ENCODE measurements at places on chromosomes 12 and 14.

DNA sequence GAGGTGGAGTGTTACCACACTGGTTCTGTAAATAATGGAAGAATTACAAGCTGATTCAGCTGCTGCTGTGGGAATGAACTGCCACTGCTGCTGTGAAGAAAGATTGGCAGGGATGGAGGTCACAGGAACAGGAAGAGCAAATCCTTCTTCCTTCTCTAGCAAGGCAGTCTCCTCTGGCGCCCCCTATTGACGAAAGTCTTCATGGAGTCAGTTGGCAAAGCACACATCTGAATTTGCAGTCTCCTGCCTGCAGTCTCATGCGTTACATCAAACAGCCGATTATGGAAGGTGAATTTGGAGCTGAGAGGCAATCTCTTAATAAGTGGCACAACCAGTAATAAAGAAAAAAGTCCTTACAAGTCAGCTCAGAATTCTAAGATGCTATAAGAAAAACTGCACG is 106.0 kb upstream of the TMTC1 start:
- DNase-seq = no peak

DNA sequence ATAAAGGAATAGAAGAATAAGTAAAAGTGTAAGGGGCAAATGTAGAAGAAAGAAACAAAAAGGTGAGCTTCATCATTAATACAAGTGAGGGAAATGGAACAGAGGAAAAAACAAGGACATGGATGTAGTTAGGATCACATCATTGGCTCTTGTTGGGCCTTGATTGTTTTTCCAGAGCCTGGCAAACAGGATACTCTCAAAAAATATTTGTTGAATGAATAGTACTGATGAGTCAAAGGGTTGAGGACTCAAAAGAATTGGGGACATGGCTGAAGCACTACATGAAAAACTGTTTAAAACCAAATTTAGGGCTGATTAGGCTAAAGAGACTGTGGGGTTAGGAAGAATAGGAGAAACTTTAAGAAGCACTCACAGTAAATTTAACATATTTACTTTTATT is 11.4 kb upstream of the SRP54 start:
- no peak for DNase-seq

- no peak for DNase-seq
These were observed 5.7 kb upstream of the CAND1 start for GRCh38 chr12:67263471-67263870.

DNA sequence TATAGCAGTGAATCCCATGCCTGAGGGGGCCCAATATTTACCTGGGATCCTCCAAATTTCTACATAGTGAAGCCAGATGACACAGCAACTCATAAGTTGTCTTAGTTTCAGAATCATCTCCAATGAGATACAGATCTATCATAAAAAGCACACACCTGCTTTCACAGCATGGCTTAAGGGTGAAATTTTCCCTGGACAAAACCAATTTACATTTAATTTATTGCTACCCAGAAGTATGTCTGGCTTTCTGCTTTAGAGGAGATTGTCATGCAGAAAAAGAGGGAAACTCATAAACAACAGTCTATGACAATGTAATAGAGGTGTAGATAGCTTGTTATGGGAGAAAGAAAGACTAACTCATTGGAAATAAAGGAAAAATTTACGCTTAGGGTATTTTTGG is 113.0 kb downstream of the MGAT4C start:
- no peak for DNase-seq

DNA sequence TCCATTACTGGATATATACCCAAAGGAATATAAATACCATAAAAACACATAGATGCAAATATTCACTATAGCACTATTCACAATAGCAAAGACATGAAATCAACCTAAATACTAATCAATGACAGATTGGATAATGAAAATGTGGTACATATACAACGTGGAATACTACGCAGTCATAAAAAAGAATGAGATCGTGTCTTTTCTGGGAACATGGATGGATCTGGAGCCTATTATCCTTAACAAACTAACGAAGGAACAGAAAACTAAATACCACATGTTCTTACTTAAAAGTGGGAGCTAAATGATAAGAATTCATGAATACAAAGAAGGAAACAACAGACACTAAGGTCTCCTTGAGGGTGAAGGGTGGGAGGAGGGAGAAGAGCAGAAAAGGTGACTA is 76.5 kb downstream of the SLC38A4 start:
- no peak for DNase-seq

GRCh38 chr14:102508410-102508773 is 1.2 kb downstream of the ANKRD9 start:
- DNase-seq = no peak

- DNase-seq = no peak
These were observed 334.9 kb upstream of the SFSWAP start for GRCh38 chr12:131375972-131376345.

- no peak for DNase-seq
These were observed 56.2 kb downstream of the CRADD start for GRCh38 chr12:93733358-93733757.

DNA sequence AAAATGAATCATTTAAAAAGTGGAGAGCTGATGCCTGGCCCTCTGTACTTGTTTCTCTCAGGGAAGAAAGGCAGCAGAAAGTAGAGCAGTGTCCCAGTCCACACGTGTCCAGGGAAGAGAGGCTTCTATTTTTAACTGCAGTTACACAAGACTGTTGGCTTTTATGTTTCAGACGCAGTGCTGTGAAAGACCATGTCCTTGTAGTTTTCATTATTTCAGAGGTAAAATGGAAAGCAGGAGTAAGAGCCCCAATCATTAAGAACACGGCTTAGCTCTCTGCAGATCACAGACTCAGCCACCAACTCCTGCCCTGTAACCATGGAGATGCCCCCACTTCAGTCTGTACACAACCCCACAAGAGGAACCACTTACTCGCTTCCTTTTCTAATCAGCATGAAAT is 336.3 kb downstream of the DAD1 start:
- no peak for DNase-seq

DNA sequence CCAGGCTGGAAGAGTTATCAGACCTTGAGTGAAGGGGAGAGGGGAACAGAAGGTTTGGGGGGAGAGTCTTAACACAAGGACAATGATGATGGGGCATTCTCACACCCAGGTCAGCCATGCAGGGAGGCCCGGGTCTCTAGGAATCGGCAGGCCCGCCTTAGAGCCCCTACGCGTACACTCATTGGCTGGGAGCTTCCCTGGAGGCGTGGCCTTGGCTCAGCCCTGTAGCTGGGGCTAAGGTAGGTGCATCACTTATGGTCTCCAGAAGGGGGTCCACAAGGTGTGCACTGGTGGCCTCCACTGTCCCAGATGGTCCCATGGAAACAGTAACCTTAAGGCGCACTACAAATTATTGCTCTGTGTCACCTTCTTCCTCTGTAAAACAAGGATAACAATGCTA is 660.1 kb downstream of the MED13L start:
- no peak for DNase-seq

- DNase-seq = no peak
These were observed 13.1 kb upstream of the PRKAG1 start for GRCh38 chr12:49031573-49032161.

DNA sequence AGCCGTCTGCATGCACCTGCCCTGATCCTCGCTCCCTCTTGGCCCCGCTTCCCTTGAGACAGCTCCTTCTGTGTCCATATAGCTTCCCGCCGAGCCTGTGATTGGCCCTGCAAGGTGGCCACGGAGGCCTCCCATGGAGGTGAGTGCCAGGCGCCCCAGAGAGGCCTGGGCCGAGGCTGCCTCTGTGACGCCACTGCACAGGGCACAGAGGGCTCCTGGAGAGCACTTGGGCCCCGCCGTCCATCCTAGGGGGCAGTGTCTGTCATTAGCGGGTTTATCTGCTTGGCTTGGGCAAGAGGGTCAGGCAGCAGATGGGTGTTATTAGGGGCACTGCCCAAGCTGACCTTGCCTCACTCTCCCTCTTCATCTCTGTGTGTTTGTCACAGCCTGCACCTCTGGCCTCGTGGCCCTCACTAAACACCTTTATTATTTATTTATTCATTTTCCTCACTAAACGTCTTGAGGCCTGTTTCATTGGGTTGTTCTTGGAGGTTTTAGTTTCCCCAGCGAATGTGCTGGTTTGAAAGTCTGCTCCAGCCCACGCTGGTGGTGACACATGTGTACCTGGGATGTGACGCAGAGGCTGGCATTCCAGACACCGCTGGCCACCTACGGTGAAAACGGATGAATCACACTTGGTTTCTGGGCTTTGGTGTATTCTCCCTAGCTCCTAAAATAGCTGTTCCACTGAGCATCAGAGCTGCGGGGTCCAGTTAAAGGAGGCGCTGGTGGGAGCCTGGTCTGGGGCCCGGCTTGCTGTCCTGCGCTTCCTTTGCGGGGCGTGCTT is 5.9 kb downstream of the ZFYVE21 start:
- no peak for DNase-seq

DNA sequence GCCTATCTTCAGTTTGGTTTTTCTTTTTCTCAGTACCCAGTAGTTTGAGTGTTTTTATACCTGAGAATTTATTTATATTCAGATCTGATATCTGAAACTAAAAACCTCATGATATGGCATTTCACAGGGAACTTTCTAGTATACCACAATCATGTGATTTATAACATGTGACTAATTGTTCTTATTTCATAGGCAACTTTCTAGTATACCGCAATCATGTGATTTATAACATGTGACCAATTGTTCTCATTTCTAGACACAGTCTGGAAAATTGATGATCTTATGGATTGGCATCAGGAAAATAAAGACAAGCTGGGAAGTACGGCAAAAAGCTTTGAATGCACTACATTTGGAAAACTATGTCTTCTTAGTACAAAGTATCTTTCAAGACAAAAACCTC is 20.6 kb downstream of the ZNF268 start:
- DNase-seq = no peak

- no peak for DNase-seq
These were observed 24.9 kb upstream of the CHGA start for GRCh38 chr14:92897922-92898565.

GRCh38 chr14:103523575-103523954 is 935 bp upstream of the CKB start:
- no peak for DNase-seq

- DNase-seq = no peak
These were observed 140.5 kb downstream of the PRKCH start for GRCh38 chr14:61461808-61462275.

- no peak for DNase-seq
These were observed 271.8 kb upstream of the AMIGO2 start for GRCh38 chr12:47351526-47351925.

Data from left lobe of liver (tissue), 2 donors.